H9 (cell line): ENCODE measurements at places on chromosomes 6 and 20. TPM values are rescaled to one million over a fixed set of nuclear protein-coding genes. Genes with fewer than 3 reads are reported as not detected.

DNA sequence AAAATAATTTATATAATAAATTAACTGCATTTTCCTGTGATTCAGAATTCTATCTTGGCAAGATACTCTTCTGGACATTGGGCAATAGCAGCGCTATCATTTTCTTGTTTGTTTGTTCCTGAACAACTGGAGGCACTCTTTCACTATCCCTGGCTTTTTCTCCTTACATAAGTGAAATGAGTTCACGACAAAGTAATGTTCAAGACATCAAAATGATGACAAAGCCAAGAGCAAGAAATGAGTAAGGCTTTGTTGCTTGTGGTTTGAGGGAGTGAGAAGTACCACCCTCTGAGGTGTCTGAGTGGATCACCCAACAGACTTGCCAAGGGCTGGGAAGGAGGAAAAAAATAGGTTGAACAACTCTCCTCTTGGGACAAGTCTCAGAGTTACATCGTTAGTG, 466.6 kb upstream of the JAG1 start:
- H3K27me3 ChIP-seq = no peaks in the 10 kb centered on the region
- H3K4me3 ChIP-seq = no peak overlapping the region
- H3K27ac ChIP-seq = no peak overlapping the region
- no peaks in the 10 kb centered on the region for H3K4me1 ChIP-seq
- H3K36me3 ChIP-seq = no peaks in the 10 kb centered on the region

DNA sequence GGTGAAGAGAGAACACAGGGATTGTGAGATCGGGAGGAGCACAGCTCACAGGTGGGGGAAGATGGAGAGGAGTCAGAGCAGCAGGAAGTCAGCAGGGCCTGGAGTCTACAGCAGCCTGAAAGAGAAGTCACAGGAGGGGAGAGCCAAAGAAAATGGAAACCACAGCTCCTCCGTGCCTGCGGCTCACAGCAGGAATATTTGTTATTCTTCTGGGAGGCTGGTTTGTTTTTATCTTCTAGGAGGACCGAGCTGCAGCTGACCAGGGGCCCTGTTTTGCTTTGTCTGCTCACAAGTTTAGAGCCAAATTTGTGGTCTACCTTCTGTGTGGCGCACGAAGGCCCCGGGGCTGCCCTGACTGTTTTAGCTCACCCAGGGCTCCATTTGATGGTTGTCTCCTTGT, 81.8 kb downstream of the CLIC5 start:
- no peak for DNase-seq
- H3K36me3 ChIP-seq = no peaks in the 10 kb centered on the region; the same call in 1 of the 2 replicates
- H3K27me3 ChIP-seq = no peaks in the 10 kb centered on the region
- H3K27ac ChIP-seq = no peak overlapping the region

GRCh38 chr6:37635319-37635718, 62.4 kb downstream of the MDGA1 start:
- DNase-seq = no peak
- H3K27me3 ChIP-seq = no peaks in the 10 kb centered on the region; the same call in 1 of the 2 replicates
- H3K27ac ChIP-seq = no peak overlapping the region
- no peak overlapping the region for H3K4me3 ChIP-seq
- no peaks in the 10 kb centered on the region for H3K4me1 ChIP-seq

Gene PTPRK
- total RNA-seq = 44.4 and 47.9 TPM in 2 replicates

- H3K36me3 ChIP-seq = no peaks in the 10 kb centered on the region
- H3K4me1 ChIP-seq = no peaks in the 10 kb centered on the region
- H3K27ac ChIP-seq = no peak overlapping the region
- no peak overlapping the region for H3K4me3 ChIP-seq
- no peak for DNase-seq
Measured at GRCh38 chr20:44279228-44279627, 31.8 kb downstream of the FITM2 start.

DNA sequence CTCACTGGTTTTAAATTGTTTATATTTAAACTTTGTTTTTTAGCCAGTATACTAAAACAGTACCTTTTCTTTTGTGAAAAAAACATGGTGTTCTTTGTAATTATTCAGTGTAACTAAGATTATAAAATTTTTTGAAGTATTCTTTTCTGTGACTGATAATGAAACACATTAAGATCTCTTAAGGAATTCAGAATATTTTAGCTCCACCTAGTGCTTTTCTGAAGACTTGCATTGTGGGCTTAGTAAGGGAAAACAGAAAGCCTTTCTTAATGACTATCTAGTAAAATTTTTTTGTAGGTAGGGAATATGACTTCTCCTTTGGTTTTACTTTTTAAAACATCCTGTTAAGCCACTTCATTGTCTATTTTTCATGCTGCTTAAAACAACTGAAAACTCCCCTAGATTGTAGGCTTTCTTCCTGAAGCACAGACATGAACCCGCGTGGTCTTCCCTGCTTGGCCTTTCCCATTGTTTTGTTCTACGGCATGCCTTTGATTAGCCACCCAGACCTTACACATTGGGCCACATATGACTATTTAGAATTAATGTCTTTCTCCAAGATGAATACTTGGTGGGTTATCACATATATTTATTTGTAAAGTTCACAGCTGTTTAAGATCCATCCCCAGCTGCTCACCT, 72.1 kb downstream of the AFDN start:
- peaks cover 64% of the 10 kb centered on the region for H3K36me3 ChIP-seq
- H3K4me3 ChIP-seq = no peak overlapping the region
- DNase-seq = no peak

GRCh38 chr6:47250302-47250701, 59.4 kb downstream of the TNFRSF21 start:
- no peaks in the 10 kb centered on the region for H3K4me1 ChIP-seq
- no peaks in the 10 kb centered on the region for H3K27me3 ChIP-seq
- peaks cover 8% of the 10 kb centered on the region; the same call in 2 of the 3 replicates for H3K36me3 ChIP-seq
- H3K4me3 ChIP-seq = no peak overlapping the region
- no peak for DNase-seq

Gene INSM1
- 0.81 and 0.83 TPM in 2 replicates for total RNA-seq

DNA sequence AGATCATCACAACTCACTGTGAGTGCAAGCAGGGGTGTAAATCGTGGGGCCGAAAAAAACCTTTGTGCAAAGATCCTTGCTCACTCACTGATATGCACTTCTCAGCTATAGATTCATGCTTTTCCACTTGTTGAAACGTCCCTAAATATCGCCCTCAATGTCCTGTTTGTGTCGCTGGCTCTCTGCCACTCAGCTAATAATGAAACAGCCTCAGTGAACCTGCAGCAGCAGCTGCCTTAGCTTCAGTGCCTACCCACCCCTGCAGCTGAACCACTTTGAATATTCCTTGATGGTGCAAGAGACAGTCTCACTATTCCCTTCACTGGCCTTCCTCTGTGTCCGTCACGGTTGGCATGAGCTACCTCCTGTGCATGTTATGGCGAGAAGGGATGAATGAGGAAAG, 128.9 kb upstream of the NAA20 start:
- H3K27ac ChIP-seq = no peak overlapping the region
- no peak for DNase-seq
- H3K36me3 ChIP-seq = no peaks in the 10 kb centered on the region
- H3K4me3 ChIP-seq = no peak overlapping the region

DNA sequence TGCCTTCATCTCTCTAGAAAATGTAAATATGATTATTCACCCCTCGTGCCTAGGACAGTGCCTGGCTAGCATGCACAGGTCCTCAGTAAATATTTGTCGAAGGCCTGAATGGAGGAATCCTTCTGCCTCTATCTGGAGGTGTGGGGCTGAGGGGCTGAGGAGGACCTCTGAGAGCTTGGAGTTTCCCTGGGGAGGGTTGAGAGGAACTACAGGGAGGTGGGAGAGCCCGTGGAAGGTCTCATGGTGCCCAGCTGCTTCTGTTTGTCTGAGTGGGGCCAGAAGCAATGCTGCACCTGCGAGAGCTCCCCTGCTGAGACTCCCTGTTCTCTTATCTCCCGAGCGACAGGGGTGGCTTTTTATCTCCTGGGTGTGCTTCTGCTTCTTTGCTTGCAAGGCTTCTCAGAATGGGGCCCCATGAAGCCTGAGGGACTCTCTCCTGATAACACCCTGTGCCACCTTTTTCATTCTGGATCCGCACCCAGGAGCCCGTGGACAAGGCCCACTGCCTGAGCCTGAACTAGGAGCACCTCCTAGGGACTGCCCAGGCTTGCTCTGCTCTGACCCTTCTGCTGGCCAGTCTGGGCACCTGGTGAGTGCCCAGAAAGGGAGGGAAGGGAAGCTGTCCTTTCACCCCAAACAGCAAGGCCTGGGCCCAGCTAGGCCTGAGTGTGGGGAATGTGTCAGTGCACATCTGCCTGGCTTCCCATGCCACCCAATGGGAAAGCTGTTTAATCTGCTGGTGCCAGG, 2.4 kb downstream of the SLC29A1 start:
- no peak for DNase-seq
- no peaks in the 10 kb centered on the region for H3K27me3 ChIP-seq
- H3K27ac ChIP-seq = no peak overlapping the region
- H3K36me3 ChIP-seq = peaks cover 27% of the 10 kb centered on the region
- H3K4me3 ChIP-seq = peak overlapping the region; percentile 85

- H3K4me3 ChIP-seq = no peak overlapping the region
- H3K36me3 ChIP-seq = peaks cover 7% of the 10 kb centered on the region
- no peaks in the 10 kb centered on the region for H3K27me3 ChIP-seq
- no peaks in the 10 kb centered on the region for H3K4me1 ChIP-seq
Measured at GRCh38 chr6:149907317-149907716, 9.4 kb upstream of the RAET1E start.

- peak; percentile 93 for DNase-seq
- H3K36me3 ChIP-seq = peaks cover 57% of the 10 kb centered on the region
- H3K4me3 ChIP-seq = peak within 1 kb of the TSS; percentile 92
- H3K27me3 ChIP-seq = peaks cover 26% of the 10 kb centered on the region; the same call in 1 of the 2 replicates
- peaks cover 2% of the 10 kb centered on the region; the same call in 1 of the 2 replicates for H3K4me1 ChIP-seq
Measured at GRCh38 chr20:58850693-58851174, at the start of gene GNAS-AS1. Gene GNAS-AS1 (minus strand): TSS chr20:58850902.

Gene TMC2
- total RNA-seq = not detected in 2 replicates

DNA sequence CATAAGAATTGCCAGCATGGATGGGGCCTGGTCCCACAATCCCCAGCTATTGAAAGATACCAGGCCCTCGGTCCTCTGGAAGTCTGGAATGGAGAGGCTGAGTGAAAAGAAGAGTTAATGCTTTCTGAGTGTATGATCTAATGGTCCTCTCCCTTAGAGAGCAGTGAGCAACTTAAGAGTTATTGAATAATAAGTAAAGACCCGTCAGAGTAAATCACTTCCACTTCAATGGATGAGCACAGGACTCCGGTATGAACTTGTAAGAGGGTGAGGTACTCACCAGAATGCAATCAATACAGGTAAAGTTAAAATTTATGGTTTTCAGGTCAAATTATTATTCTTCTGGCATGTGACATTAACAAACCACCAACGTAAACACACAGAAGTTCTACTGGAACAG, 39.9 kb downstream of the FAXC start:
- H3K36me3 ChIP-seq = peaks cover 8% of the 10 kb centered on the region
- H3K4me1 ChIP-seq = no peaks in the 10 kb centered on the region
- no peak overlapping the region for H3K4me3 ChIP-seq
- no peaks in the 10 kb centered on the region for H3K27me3 ChIP-seq

- H3K4me3 ChIP-seq = no peak overlapping the region
- H3K27ac ChIP-seq = no peak overlapping the region
- no peak for DNase-seq
- no peaks in the 10 kb centered on the region for H3K4me1 ChIP-seq
Measured at GRCh38 chr20:49268600-49269365, 9.1 kb downstream of the ZNFX1 start.

Gene TNFRSF6B
- 0.86 TPM in 1 of 2 replicates, not detected in the other for total RNA-seq

Gene MUC22
- total RNA-seq = not detected in 2 replicates

Gene SLC13A3
- total RNA-seq = 15.2 and 17.5 TPM in 2 replicates

- H3K27ac ChIP-seq = no peak overlapping the region
- H3K27me3 ChIP-seq = no peaks in the 10 kb centered on the region
- H3K36me3 ChIP-seq = no peaks in the 10 kb centered on the region
- no peak for DNase-seq
Measured at GRCh38 chr20:41318271-41318649, 729 bp upstream of the ZHX3 start.

DNA sequence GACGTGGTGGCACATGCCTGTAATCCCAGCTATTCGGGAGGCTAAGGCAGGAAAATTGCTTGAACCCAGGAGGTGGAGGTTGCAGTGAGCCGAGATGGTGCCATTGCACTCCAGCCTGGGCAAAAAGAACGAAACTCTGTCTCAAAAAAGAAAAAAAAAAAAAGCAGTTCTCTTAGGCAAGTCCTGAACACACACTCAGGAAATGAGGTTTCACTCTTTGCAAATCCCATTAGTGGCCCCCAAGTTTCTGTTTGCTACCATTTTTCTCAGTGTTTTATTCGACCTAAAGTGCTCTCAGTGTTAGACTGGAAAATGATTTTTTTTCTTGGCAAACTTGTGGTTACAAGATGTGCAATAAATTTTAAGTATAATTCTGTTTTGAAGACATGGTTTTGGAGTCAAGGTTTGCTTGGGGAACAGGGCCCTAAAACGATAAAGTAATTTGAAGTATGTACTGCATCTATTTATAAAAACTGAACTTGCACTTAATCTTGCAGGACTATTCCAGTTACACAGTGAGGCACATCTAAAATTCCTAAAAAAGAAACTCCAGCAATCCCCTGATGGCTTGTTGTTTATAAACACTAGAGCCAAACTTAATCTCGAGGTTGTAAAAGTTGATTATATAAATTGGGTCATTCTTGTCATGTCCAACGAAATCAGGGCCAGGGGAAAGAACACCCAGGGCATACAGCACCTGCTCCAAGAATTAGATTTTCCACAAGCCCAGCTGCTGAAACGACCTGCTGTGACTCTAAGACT, 42.6 kb downstream of the MAP1LC3A start:
- H3K36me3 ChIP-seq = no peaks in the 10 kb centered on the region
- H3K4me1 ChIP-seq = no peaks in the 10 kb centered on the region
- DNase-seq = no peak
- no peak overlapping the region for H3K27ac ChIP-seq

DNA sequence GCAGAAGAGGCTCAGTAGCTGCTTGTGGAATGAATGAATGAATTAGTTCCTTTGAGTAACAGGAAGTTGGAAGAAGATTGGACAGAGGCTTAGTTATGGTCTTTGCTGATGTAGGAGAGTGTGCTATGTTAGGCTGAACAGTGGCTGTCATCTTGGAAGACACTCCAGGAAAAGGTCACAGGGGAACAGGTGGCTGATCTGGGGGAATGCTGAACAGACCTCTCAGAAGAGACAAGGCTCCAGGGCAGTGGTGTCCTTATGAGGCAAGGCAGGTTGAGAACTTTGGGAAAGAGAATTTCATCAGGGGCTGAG, 62.3 kb downstream of the UTRN start:
- no peak for DNase-seq
- H3K4me3 ChIP-seq = no peak overlapping the region
- H3K27ac ChIP-seq = no peak overlapping the region
- peaks cover 9% of the 10 kb centered on the region for H3K4me1 ChIP-seq
- H3K36me3 ChIP-seq = peaks cover 4% of the 10 kb centered on the region; the same call in 1 of the 2 replicates
- no peaks in the 10 kb centered on the region for H3K27me3 ChIP-seq

Gene ALDH5A1
- 5.2 and 5.4 TPM in 2 replicates for total RNA-seq

DNA sequence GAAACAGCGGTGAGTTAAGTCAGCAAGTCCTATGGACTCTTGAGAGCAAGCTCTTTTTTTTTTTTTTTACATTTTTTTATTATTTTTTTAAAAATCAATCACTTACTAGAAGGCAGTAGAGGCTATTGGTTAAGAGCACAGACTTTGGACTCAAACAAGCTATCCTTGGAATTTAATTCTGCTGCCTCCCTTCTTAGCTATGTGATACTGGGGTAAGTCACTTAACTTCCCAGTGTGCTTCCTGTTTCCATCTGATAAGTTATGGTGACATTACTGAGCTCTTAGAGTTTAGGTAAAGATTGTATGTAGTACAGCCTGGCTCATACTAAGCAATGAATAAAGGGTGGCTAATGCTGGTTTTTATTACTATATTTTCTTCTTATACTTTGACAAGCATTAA, 770.5 kb upstream of the FLRT3 start:
- no peak for DNase-seq
- H3K27ac ChIP-seq = no peak overlapping the region
- no peak overlapping the region for H3K4me3 ChIP-seq
- H3K4me1 ChIP-seq = no peaks in the 10 kb centered on the region
- H3K27me3 ChIP-seq = no peaks in the 10 kb centered on the region

Gene APMAP
- total RNA-seq = 67.8 and 69.1 TPM in 2 replicates
